Stimulated activated CD8-positive, alpha-beta memory T cell treated with anti-CD3 and anti-CD28 coated beads, Interleukin-7, amount 100 ng/mL, for 1 hour (primary cell): ENCODE measurements at places on chromosomes 13 and 19.

GRCh38 chr13:102295316-102296048, 106.4 kb downstream of the FGF14 start:
- DNase-seq, result no peak

- DNase-seq, result no peak
Measured at GRCh38 chr19:54317108-54317964, 4.4 kb upstream of the LILRA5 start.

DNA sequence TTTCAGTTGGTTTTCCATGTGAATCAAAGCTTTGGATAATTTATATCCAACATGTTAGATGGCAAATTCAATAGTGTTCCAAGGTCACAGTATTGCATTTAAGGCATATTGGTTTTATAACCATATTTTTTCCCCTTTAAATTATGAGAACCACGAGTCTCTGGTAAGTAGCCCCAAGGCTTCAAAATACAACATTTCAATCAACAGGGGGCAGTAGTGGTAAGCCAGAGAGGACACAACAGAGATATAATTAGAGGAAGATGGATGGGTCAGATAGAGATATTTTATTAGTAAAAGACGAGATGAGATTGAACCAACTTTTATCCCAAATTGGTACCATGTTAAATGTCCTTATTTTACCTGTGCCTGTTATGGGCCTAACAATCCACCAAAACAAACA, 53.1 kb downstream of the KL start:
- DNase-seq, result no peak

- no peak for DNase-seq
Measured at GRCh38 chr19:49594993-49595818, 4.2 kb downstream of the PRR12 start.

GRCh38 chr19:31335716-31336115, 13.5 kb downstream of the TSHZ3 start:
- no peak for DNase-seq

DNA sequence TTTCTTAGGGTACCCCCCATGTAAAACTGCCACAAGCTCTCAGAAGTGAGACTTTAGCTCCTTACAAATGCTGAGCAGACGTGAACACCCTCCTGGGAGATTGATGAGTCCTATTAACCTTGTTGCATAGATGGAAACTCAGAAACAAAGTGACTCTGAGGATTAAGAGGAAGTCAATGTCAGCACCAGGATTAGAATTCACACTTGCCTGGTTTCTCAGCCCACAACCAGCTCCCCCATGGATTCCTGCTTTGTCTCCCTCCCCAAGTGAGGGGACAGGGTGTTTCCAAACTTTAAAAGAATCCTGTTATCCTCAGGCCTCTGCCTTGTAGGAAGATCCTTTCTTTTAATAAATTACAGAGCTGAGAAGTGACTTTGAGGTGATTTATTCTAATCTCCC, 324.4 kb downstream of the NDFIP2 start:
- no peak for DNase-seq
